ENCODE measurements at places on chromosomes 11 and 22. TPM values are rescaled to one million over a fixed set of nuclear protein-coding genes. Genes with fewer than 3 reads are reported as not detected.

INS gene
- total RNA-seq: not detected

KCNJ11 gene
- total RNA-seq: under 0.01 TPM

CAT gene
- 36.1 TPM for total RNA-seq

PKP3 gene
- 0.32 TPM for total RNA-seq

C11orf91 gene
- 0.32 TPM for total RNA-seq

PPME1 gene
- 16.2 TPM for total RNA-seq
